Naive thymus-derived CD4-positive, alpha-beta T cell (primary cell): ENCODE measurements at places on chromosomes 13 and 19. TPM values are rescaled to one million over a fixed set of nuclear protein-coding genes. Genes with fewer than 3 reads are reported as not detected.

DNA sequence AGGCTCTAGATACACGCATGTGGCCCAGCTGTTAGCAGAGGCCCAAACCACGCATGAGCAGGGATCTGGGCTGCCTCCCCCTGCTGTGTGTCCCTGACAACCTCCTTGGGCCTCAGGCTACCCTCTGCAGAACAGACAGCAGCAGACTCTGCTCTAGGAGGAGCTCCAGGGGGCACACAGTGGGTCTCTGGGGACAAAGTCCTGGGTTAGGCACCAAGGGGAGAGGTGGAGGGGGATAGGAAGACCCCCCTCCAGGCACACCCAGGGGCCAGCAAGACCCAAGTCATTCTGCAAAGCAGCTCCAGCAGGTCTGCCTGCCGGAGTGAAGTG, 8.0 kb downstream of the TINCR start:
- DNase-seq = no peak

GRCh38 chr19:49167857-49168409, 10.3 kb downstream of the TRPM4 start:
- no peak for DNase-seq

DNA sequence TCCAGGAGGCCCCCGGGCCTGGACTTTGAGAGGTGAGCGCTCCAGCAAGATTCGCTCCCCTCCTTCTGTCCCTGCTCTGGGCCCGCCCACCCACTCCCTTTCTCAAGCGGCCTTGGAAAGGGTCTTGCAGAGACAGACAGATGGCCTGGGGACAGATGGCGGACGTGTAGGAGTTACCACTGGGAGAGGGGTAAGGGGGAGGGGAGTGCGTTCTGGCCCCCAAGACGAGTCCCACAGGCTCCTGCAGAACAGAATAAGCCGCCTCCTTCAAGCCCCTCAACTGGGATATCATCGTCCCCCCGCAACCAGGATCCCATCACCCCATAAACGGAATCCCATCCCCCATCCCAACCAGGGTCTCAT, 3.6 kb upstream of the TNFAIP8L1 start:
- no peak for DNase-seq

DNA sequence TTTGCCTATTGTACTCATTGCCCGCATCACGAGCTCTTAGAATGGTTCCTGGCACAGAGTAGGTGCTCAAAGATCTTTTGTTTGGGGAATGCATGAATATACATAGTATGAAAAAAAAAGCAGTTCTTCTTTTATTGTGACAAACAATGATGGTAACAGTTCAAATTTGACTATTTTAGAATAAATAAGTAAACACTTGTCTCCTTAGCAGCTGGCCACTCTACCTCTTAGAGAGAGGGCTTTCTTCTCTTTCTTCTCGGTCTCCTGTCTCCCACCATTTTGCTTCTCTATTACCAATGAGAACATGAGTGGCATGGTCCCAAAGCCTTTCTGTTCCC, 639 bp upstream of the SLAIN1 start:
- DNase-seq = no peak

DNA sequence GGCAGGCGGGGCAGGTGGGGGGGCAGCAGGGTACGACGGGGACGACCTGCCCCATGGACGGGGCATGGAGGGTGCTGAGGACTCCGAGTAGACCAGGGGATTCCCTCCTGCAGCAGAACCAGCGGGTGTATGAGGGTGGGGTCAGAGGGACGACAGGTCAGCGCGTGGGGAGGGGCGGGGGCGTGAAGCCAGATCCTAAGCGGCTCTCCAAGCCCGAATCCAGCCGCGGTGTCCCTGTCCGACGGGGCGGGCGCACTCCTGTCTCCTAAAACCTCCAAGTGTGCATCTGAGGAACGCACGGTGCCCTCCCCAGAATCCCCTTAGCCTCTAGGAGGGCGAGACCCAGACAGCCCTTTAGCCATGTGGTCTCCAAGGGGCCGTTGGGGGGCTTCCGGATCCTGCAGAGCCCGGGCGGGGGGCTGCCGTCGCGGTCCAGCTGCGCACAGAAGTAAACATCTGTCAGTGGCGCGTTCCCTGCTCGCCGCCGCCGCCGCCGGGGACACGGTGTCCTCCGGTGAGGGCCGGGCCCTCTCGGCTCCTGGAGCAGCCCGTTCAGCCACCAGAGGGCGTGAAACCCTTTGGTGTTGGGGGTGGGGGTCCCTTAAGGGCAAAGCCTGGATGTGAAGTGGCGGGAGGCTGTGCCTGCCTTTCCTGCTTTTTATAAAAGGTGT, 730 bp downstream of the NRTN start:
- DNase-seq = peak; percentile 44

DNA sequence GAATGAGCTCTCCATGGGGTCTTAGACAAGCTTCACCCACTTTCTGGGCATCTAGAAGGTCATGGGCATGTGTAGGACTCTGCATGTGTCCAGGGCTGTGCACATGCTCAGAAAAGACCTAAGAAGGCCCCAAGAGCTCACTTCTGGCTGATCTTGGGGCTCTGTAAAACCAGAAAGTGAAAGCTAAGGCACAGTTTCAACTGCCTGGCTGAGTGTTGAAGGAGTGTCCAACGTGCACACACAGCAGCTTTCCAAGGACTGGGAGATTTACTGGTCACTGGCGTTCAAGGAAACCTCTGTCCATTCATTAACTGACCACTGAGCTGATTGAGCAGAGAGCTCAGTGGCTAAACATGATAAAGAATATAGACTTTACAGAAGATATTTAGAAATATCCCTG, 137.9 kb downstream of the KATNAL1 start:
- no peak for DNase-seq

Gene ZNF506
- total RNA-seq = 55.7 TPM
